Activated T-cell treated with anti-CD3 and anti-CD28 coated beads, Interleukin-2, amount 50 U/mL, for 4 hours (primary cell): ENCODE measurements at places on chromosomes 1 and 21. TPM values are rescaled to one million over a fixed set of nuclear protein-coding genes. Genes with fewer than 3 reads are reported as not detected.

The LRRC40 gene
- 19.2 TPM for total RNA-seq

The SUCO gene
- 21.5 TPM for total RNA-seq

GRCh38 chr1:221182791-221183533 is 303.7 kb downstream of the HLX start:
- no peak for DNase-seq

DNA sequence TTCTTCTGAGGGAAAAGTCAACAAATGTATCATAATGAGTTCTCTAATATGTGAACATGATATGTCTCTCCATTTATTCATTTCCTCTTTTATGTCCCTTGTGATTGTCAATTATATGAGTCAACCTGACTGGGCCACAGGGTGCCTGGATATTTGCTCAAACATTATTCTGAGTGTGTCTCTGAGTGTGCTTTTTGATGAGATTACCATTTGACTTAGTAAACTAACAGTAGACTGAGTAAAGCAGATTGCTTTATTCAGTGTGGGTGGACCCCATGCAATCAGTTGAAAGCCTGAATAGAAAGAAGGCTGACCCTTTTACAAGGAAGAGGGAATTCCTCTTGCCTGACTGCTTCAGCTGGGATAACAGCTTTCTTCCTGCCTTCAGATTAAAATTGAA is 142.6 kb downstream of the SLC35F3 start:
- no peak for DNase-seq

DNA sequence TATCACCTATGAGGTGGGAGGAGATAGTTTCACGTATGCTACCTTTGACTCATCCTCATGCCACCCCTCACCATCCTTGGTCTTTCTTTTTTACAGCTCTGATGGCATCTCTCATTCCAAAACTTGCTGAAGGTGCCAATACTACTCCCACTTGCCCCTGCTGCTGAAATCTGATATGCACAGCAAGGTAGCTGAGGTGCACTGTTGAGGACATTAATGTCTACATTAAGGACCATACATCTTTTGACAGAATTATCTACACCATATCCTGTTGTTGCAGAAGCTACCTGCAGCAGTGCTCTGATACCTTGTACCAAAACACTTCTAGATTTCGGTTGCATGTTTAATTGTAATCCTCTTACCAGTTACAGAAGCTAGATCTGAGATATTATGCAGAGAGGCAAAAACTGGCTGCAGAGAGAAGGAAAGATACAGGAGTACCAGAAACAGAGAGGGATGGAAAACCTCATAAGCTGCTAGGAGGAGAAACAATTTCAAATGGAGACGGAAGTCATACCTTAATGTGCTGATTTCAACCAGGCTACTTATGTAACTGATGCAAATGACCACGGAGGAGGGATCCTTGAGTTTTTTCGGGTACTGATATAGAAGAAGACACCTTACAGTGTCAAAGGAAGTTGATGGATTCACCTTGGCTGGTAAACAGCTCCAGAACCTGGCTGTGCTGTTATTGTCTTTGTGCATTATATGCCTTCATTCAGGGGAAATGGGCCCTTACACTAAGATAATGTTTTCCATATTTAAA is 19.3 kb upstream of the PTPRC start:
- DNase-seq, result no peak

GRCh38 chr1:222329493-222330045 is 218.3 kb downstream of the HHIPL2 start:
- DNase-seq, result no peak

GRCh38 chr1:160133990-160134770 is 17.2 kb upstream of the ATP1A4 start:
- no peak for DNase-seq

- DNase-seq, result no peak
Measured at GRCh38 chr21:45153358-45154318, 79.3 kb downstream of the ADARB1 start.

DNA sequence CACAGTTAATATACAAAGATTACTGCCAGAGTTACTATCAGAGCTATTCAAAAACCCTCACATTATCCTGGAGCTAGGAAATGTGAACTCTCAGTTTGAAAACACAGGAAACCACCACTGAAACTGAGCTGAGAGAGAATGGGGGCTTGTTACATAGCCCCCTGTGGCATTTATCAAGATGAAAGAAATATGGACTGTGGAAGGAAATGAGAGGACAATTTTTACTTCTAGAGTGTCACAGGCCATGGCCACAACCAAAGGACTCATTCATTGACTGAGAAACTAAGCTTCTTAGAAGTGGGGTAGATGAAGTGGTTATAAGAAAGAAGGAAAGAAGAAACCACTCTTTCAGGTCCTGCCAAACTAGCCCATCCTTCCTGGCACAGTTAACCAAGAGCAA is 25.3 kb downstream of the DSTYK start:
- no peak for DNase-seq

DNA sequence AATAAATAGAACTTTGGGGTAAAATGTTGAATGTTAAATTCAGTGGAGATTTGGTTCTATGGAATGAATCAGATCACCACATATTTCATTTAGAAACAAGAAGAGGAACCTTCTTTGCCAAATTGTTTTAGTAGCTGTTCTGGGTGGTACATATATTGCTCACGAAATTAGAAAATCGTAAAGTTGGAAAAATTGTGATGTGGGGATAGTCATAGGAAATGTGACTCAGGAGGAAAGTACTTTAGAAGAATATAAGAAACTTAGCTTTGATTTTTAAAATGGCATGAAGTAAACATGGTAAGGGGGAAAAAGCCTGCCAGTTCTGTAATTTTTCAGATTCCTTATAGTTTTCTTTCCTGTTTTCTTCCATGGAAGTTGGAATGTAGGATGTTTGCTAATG is 27.4 kb downstream of the RRP15 start:
- no peak for DNase-seq
